NCI-H1436 treated with DMSO at 0.1 percent for 48 hours (cell line): ENCODE measurements at places on chromosomes 7 and 10.
A peak's percentile ranks its signal among the peaks of the same experiment; 100 is the strongest.

GRCh38 chr10:2610946-2611345 is 456.4 kb upstream of the PFKP start:
- DNase-seq = peak; percentile 97

DNA sequence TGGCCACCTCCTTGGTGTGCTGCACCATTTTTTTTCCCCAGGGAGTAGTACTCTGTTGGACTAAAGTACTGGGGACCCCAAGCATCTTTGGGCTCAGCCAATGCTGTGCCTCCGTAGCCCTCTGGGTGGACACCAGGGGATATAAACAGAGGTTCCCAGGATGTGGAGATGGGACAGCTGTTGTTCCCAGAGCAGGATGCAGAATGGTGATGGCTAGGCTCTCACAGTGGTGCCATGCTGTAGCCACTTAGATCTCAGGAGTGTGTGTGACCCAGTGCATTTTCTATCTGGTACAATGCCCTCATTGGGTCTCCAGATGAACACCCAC is 50.9 kb upstream of the SCIN start:
- no peak for DNase-seq

DNA sequence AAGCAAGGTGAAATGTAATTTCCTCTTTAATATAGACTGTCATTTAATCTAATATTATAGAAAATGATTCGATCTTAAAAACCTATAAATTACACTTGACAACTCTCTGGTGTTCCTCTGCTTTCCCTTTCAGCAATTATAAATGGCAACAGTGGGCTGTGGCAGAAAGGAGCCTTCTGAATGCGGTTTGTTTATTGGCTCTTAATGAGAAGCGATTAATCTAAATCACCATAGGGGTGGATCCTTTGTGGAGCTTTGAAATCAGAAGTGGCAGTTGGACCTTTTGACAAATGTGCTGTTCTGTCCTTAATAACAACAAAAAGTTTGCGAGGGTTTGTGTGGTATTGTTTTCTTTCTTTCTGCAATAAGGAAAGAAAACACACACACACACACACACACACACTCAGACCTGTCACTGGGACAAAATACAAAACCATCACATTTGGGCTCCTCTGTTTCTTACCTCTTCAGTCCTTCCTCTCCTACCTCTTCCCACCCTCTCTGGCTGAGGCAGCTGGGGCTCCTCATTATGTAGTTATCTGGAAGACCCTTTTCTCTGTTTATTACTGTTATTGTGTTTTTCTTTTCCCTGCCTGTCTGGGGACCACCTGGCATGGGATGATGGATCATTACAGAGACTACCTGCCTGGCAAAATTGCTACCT is 316.2 kb downstream of the SORCS3 start:
- DNase-seq = no peak

DNA sequence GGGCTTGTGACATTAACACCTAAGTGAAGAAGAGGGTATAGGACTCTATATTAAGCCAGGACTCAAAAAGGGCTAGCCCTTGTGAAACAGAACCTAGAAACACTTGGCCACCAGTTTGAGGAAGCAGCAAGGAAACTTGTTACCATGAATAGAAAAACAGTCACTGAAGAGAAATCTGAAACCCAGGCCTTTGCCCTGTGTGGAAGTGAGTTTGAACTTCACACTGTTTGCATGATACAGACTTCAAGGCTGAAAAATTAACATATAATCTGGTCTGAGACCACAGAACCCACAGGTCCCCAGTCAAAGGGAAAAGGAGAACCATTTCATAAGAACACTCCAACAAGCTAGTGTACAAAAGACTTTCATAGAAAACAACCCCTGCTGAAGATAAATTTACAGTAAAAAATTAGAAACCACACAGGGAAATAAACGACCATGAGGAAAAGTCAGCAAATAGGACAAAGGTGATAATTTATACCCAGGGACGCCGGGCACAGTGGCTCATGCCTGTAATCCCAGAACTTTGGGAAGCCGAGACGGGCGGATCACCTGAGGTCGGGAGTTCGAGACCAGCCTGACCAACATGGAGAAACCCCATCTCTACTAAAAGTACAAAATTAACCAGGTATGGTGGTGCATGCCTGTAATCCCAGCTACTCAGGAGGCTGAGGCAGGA is 76.1 kb downstream of the SKIDA1 start:
- no peak for DNase-seq

DNA sequence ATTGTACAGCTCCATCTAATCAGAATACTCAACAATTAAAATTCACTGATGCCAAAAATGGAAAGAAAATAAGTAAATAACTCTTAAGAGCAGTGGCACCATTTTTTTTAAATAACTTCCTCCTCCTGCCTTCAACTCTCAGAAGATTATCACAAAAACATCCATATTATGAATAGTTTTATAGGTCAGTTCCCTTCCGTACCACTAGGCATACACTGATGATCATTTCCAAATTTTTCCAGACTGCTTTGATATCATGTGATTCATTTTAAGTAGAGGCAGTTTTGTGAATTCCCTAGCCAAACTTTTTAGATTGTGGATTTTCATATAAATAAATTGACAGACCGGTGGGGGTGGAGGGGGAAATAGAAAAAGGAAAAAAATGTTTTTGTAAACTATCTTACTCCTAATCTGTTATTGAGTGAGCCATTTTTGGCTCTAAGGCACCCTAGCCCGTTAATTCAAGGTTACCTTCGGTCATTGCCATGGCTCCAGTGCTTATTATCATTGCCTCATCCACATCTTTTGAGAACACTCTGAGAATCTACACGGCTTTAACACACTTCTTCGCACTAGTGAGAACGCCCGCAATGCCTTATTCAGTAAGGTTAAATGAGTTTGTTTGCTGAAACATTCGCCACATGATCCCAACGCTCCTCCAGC is 1.0 kb downstream of the FAM107B start:
- DNase-seq = no peak

DNA sequence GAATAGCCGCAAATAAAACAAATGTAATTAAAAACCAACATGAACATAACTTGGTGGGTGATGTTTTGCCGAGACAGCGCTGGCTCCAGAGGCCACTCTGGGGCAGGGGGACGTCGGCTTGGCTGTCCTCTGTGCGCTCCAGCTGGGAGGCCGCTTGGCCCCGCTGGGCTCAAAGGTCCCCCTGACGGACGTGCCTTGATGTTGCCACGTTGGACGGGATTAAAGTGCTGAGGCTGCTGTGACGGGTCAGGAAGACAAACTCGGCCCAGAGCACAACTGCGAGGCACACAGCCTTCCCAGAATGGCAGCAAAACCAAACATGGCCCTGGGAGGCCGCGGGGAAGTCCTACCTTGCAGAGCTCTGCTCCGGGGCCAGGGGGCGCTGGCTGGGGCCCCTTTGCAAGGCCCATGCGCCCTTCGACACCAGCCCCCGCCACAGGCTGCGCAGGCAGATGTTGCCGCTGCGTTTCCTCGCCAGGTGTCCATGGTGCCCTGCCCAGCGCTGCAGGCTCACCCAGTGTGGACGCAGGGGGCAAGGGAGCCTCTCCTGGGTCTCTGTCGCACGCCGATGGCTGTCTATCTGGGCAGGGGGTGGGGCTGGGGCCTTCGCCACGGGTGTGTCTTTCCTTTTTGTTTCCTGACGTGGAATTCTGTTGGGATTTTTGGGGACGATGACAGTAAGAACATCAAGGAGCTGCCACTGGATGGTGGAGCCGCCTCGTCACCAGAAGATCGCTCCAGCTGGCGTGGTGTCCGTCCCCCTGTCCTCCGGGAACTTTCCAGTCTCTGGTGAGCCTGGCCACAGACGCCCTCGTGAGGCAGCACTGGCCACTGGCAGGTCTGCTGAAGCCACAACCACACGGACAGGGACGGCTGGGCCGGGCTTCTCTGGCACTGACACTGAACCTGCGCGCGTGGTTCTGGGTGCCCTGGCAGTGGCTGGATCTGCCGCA is 99.6 kb upstream of the DIP2C start:
- no peak for DNase-seq

DNA sequence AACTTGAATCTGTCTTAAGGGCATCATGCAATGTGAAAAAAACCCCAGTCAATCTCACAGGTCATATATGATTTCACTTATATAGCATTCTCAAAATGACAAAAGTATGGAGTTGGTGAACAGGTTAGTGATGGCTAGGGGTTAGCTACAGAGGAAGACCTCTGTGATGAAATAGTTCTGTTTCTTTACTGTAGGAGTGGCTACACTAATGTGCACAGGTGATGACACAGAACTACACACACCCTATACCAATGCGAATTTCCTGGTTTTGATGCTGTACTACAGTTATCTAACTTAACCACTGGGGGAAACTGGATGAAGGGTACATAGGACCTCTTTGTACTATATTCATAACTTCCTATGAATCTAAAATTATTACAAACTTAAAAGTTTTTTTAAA is 541.8 kb downstream of the PARD3 start:
- DNase-seq = no peak

DNA sequence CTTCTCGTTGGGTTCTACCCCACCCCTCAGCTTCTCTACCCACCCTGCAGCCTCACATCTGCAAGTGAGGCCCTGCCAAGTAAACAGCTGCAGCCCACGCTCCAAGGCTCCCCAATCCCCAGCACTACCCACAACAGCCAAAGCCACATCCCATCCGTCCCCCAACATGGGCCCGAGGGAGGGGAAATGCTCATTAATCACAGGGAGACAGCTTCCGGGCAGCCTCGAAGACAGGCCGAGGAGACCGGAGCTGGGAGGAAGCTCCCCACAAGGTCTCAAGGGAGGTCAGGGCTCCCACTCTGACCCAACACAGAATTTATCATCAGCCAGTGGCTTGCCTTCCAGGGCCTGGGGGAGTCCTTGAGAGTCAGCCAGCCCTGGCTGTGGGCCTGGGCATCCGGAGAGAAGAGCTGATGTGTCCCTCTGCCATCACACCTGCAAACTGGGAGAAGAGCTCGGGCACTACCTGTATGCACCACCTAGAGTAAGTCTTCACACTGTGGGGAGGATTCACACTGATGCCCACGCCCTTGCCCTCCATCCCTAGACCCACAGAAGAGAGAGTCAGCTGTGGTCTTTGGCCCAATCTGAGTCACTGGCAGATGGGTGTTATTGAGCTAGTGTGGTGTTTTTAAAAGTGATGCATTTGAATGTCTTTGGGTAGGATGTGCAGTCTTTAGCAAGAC is 115.5 kb upstream of the ZMIZ1 start:
- no peak for DNase-seq

GRCh38 chr7:128266883-128267594 is 26.0 kb downstream of the LEP start:
- DNase-seq = no peak

DNA sequence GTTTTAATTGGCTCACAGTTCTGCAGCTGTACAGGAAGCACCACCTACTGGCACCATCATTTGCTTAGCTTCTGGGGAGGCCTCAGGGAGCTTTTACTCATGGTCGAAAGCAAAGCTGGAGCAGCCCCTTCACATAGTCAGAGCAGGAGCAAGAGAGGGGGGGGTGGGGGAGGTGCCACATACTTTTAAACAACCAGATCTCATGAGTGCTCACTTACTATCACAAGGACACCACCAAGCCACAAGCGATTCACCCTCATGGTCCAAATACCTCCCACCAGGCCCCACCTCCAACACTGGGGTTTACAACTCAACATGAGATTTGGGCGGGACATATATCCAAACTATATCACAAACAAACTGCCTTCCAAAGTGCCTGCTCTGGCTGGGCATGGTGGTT is 31.7 kb upstream of the SLC18A3 start:
- DNase-seq = no peak

GRCh38 chr10:78410046-78410965 is 376.6 kb downstream of the RPS24 start:
- DNase-seq = no peak

DNA sequence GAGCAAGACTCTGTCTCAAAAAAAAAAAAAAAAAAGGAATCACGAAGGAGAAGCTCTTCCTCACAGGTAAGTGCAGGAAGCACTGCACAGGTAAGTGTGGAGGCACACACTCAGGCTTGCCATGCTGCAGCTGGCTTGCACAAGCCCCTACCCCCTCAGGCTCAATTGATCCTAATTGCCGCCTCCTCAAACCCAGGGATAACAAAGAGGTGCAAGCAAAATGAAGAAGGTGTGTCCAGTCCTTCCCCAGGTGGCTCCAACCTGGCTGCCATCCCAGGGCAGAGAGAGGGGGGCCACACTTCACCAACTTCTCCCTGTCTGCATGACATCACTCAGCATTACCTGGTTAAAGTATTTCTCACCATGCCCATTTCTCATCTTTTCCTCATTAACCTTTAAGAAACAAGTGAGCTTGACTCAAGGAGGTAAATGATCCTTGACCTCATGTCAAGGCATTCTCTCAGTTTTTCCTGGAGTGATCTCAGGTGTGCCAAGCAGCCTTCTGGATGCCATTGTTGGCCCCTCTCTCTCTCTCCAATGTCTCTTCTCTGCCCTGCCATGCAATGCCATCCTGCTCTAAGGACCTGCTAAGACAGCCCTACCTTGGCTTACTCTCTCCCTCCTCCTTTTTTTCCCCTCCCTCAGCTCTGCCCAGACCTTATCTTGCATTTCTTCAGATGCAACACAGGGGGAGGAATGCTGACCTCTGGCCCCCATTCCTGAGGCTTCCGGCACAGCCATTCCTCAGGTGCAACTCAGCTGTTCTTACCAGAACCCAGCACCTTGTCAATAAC is 13.0 kb upstream of the TRPV6 start:
- no peak for DNase-seq

DNA sequence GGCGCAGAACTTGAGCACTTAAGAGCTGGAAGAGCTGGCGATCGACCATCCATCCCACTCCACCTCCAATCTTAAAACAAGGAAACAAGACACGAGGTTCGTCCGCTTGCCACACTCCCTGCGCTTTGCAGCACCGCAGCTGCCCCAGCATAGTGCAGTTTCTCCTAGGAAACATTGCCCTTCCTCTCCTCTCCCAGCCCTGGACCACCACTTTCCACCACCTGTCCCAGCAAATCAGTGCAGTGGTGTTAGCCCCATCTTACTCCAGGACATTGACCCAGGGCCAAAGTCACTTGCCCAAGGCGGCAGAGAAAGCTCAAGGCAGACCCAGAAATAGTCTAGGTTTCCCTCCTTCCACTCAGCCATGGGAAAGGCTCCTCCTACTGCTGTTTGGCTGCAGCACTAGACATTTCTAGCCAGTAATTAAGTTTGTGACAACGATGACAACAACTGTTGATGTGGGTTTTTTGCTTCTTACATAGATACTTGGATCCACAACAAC is 1.5 kb upstream of the PARD3 start:
- no peak for DNase-seq

- no peak for DNase-seq
These were observed 46.0 kb upstream of the OPTN start for GRCh38 chr10:13053794-13054462.

DNA sequence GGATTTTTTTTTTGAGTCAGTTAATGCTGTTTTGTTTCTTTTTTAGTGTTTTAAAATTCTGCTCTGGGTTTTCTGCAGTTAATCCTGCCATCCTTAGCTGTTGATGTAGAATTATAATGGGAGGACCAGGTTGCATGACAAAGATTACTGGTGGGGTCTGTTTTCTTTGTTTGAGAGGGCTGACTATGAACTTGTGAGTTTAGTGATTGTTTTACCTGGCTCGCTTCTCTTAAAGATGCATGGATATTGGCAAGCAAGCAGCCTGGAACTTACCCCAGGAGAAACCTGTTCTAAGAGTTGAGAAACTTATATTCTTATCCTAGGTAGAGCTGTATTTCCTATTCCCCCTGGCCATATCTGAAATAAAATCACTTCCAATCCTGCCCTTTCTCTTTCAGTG is 727.8 kb downstream of the GRM8 start:
- no peak for DNase-seq

- DNase-seq = no peak
These were observed 17.1 kb downstream of the AOC1 start for GRCh38 chr7:150869467-150869866.
